ENCODE measurements at places on chromosomes 12 and 14.

DNA sequence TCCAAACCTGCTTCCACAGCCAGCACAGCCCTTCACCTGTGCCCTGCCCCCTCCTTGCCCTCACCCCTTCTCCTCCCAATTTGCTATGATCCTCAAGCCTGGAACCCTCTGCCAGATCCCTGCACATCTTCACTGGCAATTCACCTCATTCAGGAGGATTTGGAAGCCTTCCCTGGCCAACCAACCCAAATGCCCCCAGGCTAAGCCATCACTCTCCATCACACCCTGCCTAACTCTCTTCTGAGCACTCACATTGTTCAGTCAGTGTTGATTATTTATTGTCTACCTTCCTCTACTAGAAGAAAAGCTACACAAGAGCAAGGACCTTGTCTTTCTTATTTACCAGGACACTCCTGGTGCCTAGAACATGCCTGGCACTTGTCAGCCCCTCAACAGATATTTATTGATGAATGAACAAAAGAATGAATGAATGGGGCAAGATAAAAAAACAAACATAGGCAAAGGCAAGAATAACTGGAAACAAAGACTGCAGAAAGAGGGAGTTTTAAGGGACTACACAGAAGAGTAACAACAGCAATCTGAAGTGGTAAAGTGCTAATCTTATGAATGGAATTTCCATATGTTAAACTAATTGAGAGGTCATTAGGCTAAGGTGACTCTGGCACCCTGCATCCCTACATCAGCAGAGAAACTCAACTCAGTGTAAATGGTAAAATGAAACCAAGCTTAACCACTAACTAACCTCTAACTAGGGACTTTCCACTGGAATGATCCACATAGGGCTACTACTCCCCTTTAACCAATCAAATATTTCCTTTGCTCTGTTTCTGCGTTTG is 33.4 kb downstream of the TMTC1 start:
- DNase-seq = no peak

GRCh38 chr12:39623919-39624318 is 4.3 kb upstream of the ABCD2 start:
- no peak for DNase-seq

DNA sequence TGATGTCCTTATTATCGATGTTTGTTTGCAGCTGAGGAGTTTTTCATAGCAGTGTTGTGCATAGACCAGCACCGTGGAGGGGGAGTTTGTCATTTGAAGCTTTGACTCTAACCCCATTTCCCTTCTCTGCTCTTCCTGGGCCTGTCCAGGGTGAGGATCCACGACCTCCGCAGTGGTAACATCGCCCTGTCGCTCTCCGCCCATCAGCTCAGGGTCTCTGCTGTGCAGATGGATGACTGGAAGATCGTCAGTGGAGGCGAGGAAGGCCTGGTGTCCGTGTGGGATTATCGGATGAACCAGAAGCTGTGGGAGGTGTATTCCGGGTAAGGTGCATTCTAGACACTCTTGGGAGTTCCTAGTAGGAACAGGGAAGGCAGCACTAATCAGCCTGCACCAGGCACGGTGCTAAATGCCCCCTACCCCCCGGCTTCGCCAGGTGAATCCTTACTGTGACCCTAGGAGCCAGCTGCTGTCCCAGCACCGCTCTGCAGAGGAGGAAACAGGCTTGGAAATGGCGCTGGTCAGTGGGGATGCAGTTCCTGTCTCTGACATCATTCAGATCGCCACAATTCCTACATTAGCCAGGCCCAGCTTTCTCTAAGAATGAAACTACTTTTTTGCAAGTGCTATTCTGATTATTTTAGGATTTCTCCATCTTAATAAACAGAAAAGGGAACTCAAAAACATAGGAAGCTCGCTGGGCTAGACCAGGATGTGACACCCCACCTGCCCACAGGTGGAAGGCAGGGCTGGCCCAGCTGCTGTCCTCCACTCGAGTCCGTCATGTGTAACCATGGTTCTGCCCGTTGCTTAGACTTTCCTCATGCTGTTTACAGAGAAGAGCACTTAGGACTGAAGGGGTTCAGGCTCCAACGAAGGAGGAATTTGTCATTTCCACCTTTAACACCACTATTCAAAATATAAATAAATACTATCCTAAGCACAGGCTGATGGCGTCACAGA is 74.9 kb downstream of the TESC start:
- DNase-seq = no peak

DNA sequence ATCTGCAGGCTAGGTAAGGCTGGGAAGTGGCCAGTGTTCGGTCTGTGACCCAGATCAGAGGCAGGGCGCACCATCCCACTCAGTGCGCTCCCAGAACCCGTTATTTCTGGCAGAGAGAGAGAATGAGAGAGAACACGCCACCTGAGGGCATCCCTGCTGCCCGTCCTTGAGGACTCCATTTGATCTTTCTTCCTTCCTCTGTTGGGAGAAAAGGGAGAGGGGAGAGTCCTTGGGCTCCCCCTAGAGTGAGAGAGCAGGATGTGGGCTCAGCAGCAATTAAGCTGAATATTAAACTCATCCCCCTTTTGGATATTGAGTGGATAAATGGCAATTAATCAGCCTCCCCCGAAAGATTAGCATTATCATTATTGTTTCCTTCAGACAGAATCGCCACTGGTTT is 70.6 kb downstream of the IFT43 start:
- no peak for DNase-seq

DNA sequence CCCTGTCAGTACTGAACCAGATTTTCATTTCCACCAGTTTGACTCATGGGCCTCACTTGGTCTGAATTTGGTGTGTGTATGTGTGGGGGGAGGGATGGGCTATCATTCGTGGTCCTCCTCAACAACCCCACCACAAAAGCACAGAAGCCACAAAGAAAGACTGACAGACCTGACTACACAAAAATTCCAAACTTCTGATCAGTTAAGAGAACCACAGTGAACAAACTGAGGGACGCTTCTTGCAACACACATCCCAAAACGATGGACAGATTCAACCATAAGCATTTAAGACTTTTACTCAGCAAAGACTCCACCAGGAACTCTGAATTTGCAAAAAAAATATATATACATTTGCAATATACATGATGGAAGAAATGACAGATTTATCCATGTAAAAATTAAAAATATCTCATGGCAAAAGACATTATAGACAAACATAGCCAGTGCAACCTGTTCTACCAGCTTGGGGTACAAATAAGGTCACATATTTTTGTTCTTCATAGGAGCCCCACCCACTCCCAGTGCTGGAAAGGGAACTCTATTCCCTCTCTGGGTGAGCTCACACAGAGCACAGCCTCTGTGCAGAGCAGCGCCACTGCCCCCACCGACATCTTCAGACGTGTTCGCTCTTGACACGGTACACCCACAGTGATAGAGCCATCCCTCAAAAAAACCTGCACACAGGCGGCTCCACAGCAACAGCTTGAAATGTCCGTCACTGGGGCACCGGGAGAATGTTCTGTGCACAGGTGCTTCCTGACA is 49.7 kb downstream of the JAG2 start:
- no peak for DNase-seq

DNA sequence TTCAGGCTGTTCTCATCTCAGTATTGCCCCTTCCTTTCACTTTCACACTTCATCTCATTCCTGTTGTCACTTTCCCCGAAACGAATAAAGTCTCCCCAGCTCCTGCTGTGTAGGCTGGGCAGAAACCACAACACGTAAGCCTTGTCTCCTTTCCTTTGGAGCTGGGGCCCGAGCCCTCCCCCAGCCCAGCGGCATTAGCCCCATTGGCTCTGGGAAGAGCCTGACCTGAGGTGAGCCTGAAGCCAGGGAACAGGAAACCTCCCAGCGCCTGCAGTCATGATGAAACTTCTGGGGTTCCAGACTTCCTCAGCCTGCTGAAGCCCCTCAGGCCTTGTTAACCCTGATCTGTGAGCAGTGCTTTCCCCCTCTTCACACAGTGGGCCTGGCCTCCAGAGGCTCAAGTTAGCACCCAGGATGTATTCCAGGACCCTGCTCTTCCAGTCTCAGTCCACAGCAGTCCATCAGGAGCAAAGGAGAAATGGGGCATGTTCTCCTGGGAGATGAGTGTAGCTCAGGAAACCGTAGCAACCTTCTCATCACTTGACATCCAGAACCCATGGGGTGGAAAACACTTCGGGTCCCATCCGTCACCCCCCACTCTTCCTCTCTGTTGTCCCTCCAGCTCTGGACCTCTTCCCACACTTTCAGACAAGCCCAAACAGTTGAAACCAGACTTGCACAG is 21.8 kb downstream of the VASH1 start:
- no peak for DNase-seq

- DNase-seq = peak; percentile 71
Observed at GRCh38 chr12:130398100-130398848, 60.6 kb downstream of the PIWIL1 start.

- DNase-seq = no peak
Observed at GRCh38 chr12:109553906-109554500, 19.3 kb downstream of the MMAB start.

- no peak for DNase-seq
Observed at GRCh38 chr12:40903040-40903439, 210.8 kb downstream of the CNTN1 start.

DNA sequence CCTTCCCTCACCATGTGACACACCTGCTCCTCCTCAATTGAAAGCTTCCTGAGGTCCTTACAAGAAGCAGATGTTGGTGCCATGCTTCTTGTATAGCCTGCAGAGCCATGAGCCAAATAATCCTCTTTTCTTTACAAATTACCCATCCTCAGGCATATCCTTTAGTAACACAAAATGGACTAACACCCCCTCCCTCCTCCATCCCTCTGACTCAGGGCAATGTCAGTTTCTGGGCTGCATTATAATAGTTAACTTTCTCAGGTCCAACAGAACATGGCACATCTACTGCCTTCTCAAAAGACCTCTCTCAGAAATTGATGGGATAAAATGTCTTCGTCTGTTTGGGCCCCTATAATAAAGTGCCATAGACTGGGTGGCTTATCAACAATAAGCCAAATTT is 287.0 kb downstream of the DPF3 start:
- no peak for DNase-seq

- DNase-seq = no peak
Observed at GRCh38 chr14:33566082-33566481, 384.8 kb downstream of the EGLN3 start.

DNA sequence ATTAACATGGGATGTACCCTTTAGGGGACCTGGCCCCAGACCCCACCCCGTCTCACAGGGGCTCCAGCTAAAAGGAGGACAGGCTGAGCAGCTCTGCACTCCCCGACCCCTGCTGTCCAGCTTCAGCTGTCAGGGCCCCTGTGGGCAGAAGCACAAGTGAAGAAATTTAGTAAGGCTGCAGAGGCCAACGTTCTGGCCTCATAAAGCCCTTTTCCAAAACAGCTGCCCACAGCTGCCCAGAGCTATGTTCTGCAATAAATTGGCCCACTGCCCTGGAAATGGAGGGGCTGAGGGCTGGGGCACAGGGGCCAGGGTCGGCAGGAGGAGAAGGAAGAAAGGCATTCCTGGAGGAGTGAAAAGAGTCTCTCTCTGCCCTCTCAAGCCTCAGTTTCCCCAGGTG is 357.1 kb downstream of the BCL11B start:
- no peak for DNase-seq

DNA sequence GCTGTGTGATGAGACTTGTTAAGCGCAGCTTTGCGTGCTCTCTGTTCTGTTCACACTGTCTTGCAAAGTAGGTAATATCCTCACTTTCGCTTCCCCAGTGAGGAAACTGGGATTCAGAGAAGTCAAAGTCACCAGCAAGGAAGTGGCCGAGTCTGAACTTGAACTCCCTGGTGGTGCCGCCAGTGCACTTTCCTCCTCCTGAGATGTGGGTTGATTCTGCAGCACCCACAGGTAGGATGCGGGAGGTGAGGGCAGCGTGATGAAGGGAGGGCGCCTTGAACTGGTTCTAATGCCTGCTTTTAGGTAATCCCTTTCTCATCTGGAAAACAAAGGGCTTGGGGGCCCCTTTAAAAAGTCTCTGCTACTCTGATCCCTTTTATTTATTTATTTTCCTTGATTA is 54.9 kb upstream of the IGF1 start:
- no peak for DNase-seq

DNA sequence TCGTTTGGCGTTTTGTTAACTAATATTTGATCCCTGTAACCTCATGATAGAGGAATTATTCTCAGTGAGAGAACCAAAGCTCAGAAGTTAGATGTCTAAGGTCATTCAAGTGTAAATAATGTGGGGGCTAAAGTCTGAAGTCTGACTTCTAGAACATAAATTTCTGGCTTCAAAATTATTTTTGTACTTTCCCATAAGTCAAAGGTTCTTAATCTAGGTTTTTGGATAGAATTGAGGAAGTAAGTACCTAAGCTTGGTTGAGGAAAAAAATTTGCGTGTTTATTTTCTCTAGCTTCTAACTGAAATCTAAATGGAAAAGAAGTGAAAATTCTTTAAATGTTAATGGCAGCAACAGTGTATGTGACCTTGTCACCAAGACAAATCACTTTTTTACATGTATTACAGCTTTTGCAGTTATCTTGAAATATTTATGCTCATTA is 2.3 kb downstream of the LARP4 start:
- DNase-seq = no peak

DNA sequence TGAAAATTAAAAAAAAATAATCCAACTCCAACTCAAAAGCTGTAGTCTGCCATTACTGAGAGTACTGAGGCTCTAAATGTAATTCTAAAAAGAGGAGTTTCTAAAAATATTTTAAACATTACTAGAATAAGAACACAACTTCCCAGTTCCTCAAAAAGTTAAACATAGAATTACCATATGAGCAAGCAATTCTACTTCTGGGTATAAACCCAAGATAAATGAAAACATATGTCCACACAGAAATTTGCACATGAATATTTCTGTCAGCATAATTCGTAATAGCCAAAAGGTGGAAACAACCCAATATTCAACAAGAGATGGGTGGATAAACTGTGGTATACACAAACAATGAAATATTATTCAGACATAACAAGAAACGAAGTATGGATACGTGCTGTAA is 15.0 kb upstream of the NR2C1 start:
- no peak for DNase-seq

- DNase-seq = no peak
Observed at GRCh38 chr12:87689196-87689595, 340.0 kb downstream of the C12orf50 start.

GRCh38 chr14:65206448-65207096 is 104.3 kb upstream of the MAX start:
- no peak for DNase-seq

- no peak for DNase-seq
Observed at GRCh38 chr14:96991226-96991625, 194.0 kb downstream of the VRK1 start.

- DNase-seq = no peak
Observed at GRCh38 chr12:118164798-118165486, 29.0 kb downstream of the PEBP1 start.

DNA sequence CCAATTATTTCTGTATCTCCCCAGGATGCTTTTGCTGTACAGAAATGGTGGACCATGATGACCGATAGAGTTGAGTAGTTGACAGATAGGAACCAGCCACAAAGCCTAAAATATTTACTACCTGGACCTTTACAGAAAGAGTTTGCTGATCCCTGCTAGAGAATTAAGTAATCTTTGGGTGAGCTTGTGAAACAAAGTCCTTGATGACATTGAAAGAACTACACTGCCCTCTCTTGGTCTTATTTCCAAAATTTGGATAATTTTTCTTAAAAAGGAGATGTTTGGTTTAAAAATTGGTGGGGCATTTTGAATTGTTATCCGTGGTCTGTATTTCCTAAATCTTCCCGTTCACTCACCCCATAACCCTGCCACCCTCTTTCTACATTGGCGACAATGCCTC is 13.7 kb upstream of the TCTN1 start:
- no peak for DNase-seq
